Natural killer cell treated with Interleukin-12 subunit alpha and Interleukin-12 subunit beta and Interleukin-15 and Interleukin-18, amount 100 ng/mL, for 72 hours (primary cell): ENCODE measurements at places on chromosomes 11 and 22.

- DNase-seq = no peak
These were observed 134.7 kb upstream of the KIRREL3 start for GRCh38 chr11:127135256-127135655.

- DNase-seq = no peak
These were observed 13.6 kb downstream of the MRPL21 start for GRCh38 chr11:68889948-68890446.

DNA sequence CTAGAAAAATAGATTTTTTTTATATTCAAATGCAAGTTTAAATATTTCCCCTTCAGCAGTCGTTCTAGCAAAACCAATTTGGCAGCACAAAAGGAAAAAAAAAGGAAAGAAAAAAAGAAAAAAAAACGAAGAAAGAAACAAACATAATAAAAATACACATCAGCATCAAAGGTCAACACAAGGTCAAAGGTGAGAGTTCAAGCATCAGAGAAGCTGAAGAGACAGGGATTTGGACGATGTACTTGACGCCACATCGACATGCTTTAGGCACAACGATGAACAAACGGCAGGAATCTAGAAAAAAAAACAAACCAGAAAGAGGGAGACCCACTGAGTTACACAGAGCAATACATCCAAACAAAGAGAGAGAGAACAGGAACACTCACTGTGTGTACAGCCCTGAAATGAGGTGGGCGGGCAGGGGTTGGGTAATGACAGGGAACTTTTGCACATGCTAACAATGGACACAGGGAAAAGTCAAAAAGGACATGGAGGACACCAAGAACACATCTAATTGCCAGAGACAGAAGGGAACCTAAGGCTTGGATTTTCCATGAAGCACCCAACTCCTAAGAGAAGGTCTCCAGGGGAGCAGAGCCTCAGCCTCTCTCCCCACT lies 19.8 kb upstream of the RAPSN start:
- no peak for DNase-seq

GRCh38 chr11:12019866-12020416 lies 11.5 kb upstream of the DKK3 start:
- DNase-seq = no peak

DNA sequence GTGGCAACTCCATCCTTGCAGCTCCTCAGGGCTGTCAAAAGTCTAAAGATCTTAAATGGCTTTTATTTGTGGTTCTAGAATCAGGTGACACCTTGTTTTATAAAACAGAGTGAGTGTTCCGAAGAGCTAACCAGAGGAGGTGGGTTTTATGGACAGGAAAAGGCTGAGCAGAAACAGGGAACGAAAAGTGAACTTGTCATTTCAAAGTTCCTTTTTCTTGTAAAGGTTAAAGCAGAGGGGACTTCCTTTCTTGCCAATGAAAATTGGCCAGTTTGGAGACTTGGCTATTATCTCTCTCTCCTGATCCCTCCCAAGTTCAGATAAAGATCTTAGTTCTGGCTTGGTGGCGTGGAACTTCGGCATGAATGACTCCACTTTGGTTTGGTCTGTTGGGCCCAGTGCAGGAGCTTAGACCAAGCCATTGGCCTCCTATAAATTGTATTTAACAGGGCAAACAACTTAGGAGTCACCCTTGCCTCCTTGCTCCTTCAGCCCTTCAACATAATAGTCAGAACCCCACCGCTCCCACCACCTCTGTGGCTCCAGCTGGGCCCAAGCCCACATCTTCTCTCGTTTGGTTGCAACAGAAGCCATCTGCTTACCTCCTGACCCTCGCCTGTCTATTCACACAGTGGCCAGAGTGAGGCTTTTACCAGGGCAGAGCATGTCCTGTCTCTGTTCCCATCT lies 102.4 kb upstream of the THY1 start:
- no peak for DNase-seq

DNA sequence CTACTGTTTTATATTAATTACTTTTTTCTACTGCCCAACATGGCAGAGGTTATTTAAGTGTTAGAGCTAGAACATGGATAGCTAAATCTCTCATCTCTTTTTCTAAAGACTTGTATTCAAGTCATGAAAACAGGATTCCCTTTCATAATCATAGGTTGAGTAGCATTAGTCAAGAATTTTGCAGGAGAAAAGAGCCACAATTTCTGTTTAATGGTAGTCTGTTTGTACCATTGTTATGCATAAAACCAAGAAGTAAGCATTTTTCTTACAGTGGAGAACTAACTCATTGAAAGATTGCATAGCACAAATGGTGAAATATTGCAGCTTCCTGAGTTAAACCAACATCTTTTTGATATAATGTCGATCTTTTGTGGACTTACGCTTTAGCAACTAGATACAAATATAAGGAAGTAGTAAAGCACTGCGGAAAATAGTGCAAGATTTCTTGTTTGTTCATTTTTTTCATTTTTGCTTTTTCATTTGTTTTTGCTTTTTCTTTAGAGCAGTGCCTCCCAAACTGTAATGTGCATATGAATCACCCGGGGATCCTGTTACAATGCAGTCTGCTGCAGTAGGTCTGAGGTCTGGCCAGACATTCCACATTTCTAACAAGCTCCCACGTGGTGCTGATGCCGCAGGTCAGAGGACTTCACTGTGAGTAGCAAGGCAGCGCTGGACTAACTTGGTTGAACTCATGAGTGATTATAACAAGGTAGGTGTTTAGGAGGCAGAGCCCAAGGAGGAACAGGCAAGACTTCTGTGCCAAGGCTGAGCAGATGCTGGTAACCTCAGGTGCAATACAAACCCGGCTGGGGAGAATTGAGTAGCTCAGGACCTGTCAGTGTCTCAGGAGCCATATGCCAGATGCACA lies 4.6 kb downstream of the ETS1 start:
- DNase-seq = no peak

DNA sequence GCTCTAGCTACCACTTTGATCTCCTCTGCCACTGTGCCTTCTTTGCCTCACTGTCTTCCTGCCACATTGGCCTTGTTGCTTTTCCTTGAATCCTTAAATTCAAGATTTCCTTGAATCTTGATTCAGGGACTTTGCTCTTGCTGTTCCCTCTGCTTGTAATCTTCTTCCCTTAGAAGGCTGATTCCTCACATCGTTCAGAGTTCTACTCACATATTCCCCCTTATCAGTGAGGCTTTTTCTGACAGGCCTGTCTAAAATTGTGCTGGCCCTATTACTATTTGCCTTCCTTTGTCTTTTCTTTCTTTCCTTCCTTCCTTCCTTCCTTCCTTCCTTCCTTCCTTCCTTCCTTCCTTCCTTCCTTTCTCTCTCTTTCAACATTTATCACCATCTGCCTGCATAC lies 206.9 kb upstream of the CCDC90B start:
- no peak for DNase-seq

DNA sequence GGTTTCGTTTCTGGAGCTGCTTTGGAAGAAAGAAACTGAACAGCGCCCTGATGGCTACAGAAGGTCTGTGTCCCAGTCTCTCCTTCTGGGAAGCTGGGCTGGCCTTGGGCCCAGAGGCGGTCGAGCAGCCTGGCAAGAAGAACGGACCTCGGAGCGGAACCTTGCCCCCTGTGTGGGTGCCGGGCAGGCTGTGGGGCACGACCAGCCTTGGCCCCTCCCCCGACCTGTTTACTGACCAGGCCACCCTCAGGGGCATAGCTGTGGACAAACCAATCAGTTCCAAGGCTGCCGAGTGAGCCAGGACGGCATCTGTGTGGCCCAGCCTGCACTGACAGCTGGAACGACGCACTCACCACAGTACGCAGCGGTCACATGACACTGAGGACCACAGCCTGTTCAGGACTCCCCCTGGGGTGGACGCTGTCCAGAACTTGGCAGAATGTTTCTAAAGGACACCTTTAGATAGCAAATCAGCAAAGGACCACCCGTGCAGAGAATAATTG lies 7.2 kb downstream of the PIM3 start:
- no peak for DNase-seq

- DNase-seq = no peak
These were observed 2.1 kb upstream of the LRRC32 start for GRCh38 chr11:76672431-76673175.

DNA sequence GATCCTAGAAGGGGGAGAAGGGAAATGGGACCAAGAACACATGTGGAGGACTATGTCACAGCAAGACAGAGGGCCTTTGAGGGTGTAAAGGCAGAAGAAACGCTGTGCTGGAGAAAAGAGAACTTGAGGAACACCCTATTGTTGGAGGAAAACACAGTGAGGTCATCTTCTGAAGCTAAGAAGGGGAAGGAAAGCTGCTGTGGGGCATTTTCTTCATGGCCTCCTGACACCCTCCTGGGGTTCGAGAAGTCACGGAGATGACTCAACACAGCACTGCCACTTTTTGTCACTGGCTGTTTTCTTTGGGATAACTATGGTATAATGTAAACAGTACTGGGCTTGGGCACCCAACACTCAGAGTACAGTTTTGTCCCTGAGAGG lies 492.6 kb upstream of the CADM1 start:
- no peak for DNase-seq

DNA sequence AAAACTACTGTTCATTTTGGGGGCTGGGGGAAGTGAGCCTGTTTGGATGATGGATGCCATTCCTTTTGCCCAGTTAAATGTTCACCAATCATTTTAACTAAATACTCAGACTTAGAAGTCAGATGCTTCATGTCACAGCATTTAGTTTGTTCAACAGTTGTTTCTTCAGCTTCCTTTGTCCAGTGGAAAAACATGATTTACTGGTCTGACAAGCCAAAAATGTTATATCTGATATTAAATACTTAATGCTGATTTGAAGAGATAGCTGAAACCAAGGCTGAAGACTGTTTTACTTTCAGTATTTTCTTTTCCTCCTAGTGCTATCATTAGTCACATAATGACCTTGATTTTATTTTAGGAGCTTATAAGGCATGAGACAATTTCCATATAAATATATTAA lies 87.1 kb upstream of the BIRC3 start:
- no peak for DNase-seq

DNA sequence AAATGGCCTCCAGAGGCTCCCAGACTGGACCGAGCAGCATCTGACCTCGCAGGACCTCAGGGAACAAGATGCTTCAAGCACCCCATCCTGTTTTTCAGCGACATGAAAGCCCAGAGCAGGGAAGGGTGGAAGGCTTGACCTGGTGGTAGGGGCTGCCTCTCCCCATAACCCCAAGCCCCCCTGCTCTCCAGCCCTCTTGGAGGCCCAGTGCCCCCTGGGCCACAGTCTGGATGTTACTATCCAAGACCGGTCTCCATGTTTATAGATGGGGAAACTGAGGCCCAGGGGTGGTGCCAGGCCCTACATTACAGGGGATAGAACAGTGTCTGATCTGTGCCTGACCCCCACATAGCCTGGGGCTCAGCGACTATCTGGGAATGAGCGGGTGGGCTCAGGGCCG lies 7.0 kb downstream of the FGF3 start:
- DNase-seq = no peak

DNA sequence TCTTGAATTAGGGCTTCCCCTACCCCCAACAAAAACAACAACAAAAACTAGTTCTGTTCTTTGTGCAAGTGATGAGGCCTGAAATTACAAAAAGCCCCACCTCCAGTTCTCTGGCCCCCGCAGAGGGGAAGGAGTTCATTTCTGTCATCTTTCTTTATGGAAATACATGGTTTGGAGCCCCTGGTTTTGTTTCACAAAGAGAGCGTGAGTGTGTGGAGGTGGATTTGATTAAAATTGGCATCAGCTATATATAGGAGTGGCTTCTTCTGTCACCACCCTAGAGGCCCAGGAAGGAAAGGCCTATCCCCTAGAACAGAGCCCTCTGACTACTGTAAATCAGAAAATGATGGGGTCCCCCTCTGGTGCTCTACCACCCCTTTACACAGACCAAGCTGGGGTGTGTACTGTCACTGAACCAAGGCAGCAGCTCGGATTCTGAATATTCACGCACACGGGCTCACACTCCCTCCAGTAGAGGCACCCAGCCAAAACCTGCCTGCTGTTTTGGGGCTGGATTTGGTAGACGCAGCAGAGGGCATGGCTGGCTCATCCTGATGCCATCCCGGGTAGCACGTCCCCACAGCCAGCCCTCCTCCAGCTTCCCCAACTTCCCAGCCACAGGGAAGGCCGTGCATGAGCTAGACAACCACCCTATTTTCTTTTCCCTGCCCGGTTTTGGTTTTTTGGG lies 19.4 kb downstream of the RCOR2 start:
- no peak for DNase-seq

- no peak for DNase-seq
These were observed 71.3 kb upstream of the FSHB start for GRCh38 chr11:30159546-30159945.

DNA sequence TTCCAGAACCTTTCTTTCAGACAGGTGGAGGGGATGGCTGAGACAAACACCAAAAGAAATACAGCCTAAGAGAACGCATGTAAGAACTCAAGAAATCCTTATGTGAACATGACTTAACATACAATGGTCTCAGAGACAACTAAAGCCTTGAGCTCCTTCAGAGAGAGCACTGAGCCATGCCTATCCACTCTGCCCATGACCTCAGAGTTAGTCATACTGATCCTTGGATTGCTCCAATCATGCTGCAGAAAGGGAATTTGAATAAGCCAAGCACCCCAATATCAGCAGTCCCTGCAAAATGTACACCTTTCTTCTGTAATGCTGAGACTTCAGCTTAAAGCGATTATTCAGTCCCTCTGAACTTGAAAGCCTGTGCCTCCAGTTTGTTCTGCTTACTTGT lies 43.2 kb upstream of the CHKA start:
- DNase-seq = no peak

GRCh38 chr11:90805172-90805571 lies 582.3 kb upstream of the CHORDC1 start:
- no peak for DNase-seq

GRCh38 chr11:10038521-10039302 lies 255.3 kb downstream of the SBF2 start:
- no peak for DNase-seq

GRCh38 chr11:70506658-70506970 lies 108.3 kb downstream of the CTTN start:
- no peak for DNase-seq

GRCh38 chr22:20383538-20383937 lies 10.4 kb upstream of the ZNF74 start:
- no peak for DNase-seq

- no peak for DNase-seq
These were observed 88.1 kb downstream of the MYO18B start for GRCh38 chr22:25829808-25830777.
